ENCODE measurements at places on chromosomes 12 and 14. TPM values are rescaled to one million over a fixed set of nuclear protein-coding genes. Genes with fewer than 3 reads are reported as not detected.
A peak's percentile ranks its signal among the peaks of the same experiment; 100 is the strongest.

Gene FZD10
- total RNA-seq, result 0.21 TPM

DNA sequence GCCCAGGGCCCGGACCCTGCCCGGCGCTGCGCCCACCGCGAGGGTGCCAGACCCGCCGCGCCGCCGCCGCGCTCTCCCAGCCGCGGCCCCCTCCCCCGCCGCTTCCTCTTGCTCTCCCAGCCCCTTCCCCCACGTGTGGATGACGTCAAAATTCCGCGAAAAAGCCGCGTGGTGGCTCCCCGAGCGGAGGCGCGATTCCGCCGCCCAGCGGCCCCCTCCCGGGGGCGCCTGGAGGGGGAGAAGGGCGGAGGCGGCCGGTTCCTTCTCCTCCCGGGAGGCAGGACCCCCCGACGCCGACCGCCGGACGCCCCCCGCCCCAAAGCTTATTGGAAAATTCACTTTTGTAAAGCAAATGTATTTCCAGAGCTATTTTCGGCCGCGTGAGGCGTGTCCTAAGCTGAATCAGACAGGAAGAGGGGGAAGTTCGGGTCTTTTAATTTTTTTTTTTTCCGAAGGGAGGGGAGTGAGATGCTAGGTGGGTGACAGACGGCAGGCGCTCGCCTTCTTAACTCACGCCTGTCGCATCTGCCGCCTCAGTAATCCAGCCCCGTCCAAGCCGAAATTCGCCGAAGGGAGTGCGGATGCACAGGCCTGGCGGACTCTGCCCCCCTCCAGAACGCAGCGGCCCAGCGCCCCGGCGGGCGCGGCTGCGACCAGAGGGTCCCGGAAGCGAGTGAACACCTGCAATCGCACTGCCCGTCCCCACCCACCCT, 4.1 kb upstream of the CCND2 start:
- DNase-seq, result peak; percentile 93

DNA sequence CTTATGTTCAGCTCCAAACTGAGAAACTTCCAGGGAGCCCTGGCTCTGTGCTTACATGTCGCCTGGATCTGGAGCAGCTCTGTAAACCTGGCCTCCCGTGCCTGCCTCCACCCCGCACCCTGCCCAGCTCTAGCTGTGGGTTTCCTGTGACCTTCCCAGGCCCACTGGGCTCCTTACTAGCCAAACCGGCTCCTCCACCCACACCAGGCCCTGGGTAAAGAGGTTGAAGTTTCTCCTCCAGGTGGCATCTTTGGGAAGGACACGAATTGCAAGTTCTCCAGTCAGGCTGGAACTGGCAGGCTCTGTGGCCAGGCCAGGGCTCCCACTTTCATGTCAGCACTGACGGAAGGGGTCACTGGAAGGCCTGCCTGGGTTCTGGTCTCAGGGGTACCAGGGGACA, 60.9 kb upstream of the ZFP36L1 start:
- no peak for DNase-seq

GRCh38 chr14:53001787-53002378, 51.0 kb upstream of the FERMT2 start:
- no peak for DNase-seq

Measured in colonic mucosa (tissue), 4 donors.